ENCODE measurements at places on chromosomes 2 and 18. TPM values are rescaled to one million over a fixed set of nuclear protein-coding genes. Genes with fewer than 3 reads are reported as not detected.

- no peak for DNase-seq
Measured at GRCh38 chr2:209614690-209615369, 156.8 kb upstream of the UNC80 start.

DNA sequence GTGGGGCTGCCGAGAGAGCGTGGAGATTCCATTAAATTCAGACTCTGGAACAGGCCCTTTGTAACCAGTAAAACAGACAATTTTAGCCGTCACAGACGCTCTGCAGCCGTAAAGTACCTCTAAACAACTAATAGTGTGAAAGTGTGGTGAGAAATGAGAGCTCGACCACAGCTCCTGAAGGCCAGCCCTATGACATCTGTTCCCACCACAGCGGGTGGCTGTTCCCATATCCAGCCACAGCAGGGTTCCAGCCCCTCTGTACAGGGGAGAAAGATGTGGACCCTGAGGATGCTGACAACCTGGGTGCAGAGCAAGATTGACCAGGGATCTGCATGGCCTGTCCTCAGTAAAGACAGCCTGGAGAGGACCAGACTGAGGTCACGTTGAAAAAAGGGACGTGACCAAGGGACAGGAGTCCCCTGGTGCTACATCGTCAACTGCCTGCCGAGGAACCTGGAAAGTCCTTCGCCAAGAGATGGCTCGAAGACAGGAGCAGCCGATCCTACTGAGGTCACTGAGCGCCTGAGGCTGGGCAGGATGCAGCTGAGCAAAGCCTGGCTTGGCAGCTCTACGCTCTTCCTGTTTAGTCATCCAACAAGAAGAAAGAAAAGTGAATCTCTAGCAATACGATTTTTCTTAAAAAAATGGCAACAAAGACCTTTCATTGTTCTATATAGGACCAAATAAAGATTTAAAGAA, 831.7 kb downstream of the RNF144A start:
- DNase-seq, result no peak

- DNase-seq, result no peak
Measured at GRCh38 chr2:45004562-45005191, 4.6 kb downstream of the SIX2 start.

DNA sequence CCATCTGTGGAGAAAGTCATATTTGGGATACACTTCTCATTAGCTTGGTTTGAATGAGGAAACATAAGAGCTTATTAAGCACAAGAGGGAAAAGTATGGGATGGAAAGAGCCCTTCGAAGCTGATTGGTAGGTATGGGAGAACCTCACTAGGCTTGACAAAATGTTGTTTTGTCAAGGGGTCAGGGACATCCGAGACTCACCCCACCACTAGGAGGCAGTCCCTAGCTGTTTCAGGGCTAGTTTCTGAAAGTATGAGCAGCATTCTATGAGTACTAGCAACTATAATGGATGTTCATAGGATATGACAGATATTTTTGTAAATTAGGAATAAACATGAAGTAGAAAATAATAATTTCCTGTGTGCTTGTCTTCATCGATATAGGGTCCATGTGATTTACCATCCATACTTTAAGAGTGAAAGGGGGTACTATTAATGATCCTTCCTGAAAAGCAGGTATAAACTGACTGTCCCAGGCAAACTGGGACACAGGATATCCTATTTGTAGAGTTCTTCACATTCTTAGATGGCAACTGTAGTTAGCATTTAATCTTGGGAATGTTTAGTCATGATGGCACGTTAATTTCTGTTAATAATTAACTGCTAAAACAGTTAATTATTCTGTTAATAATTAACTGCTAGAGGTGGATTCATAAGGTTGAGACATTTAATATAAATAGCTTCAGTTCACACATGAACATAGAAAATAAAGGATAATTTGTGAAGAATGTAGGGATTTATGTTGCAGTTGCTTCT, 28.4 kb downstream of the OTX1 start:
- no peak for DNase-seq

DNA sequence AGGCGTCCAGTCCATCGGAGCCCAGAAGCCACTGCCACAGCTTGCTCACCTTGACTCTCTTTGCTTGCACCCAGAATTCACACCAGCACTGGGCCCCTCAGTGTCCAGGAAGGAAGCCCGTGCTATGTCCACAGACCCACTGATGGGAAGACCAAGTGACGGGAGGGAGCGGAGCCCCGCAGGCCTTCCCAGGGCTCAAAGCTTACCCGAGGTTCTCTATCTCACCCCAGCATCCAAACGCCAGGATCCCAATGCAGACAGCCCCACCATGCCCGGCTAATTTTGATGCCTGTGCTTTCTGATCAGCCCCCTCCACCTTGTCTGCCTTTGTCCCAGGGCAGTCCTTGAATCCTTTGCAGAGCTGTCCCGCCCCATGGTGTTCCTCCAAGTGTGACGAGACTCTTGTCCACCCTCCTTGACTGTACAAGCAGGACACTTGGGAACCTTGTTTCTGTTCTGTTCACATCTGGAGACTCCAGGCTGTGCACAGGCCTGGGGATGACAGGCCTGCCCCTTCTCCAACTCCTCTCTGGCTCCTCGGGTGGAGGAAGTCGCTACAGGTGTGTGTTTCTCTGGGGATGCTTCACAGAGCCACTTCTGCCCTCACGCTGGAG, 12.0 kb downstream of the NPPC start:
- DNase-seq, result no peak

DNA sequence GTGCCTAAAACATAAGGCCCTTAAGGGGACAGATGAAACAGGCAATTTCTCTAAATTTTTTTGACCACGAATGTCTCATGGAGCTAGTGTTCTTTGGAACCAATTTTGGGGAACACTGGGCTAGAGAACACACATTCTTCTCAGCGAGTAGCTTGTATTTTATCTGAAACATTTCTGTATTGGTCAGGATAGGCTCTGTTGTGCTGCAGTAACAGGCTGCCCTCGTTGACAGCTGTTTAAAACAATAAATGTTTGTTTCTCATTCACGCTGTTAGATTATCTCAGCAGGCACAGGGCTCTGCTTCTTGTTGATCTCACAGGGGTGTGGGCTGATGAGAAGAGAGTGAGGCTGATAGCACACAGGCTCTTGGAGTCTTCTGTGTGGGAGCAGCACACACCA, 105.3 kb downstream of the SH3RF3 start:
- no peak for DNase-seq

- no peak for DNase-seq
Measured at GRCh38 chr2:206824087-206824618, 58.7 kb downstream of the FASTKD2 start.

- DNase-seq, result no peak
Measured at GRCh38 chr2:4931721-4932365, 760.3 kb upstream of the SOX11 start.

DNA sequence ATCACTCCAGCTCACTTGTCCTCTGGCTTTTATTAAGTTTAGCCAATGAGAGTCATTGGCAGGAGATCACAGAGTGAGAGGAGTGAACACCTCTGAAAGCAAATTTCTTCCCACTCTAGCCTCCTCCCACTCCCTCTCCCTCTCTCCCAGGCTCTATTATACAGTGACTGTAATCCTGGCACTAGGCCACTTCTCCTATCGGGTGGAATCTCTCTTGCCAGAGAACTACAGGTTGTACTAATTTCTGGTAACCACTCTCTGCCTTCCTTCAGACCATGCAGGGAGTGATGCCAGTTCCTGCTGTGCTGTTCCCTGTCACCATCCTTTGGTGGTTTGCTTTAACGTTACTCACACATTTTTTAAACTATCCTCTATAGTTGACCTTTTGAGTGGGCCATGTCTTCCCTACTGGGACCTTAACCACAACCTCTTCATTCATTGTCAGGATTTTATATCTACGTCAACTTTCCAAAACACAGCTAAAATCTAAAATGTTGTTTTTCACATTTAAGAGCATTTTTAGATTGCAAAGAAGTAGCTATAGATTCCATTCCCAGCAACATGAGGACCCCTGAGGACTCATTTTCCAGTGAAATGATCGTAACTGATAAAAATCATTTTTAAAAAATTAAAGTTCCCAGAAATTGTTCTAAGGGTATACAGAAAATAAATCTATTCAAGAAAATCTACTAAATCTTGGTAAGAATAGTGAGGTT, 217.1 kb downstream of the MREG start:
- no peak for DNase-seq

- DNase-seq, result no peak
Measured at GRCh38 chr2:173520918-173521317, 166.2 kb downstream of the CDCA7 start.

DNA sequence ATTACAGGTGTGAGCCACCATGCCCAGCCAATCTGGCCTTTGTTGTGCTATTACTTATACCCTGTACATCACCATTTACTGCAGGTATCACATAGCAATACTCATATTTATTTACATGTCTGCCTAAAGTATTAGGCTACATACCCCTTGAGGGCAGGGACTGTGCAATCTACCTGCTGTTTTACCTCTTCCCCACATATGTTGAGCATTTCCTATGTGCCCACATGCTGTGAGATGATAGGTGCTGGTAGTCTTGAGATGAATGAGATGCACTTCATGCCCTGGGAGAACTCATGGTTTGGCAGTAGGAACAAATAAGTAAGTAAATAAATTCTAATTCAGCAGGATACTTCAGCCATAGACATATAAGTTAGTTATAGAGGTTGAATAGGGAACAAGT, 59.2 kb downstream of the TTC39C start:
- no peak for DNase-seq

DNA sequence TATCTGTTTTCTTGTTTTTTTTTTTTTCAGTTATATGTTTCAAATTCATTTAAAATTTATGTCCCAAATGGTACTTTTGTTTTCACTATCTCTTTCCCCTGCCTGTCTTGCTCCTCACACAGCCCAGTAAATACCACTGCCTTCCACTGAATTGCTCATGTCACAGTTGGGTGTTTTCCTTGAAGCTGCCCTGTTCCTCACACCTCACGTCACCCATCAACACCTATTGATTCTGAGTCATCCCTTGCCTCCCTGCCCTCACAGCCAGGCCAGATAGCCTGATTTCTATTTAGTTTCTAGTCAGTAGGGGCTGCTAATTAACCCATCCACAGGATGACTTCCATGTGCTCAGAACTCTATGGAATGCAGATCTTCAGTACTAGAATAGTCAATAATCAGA, 25.3 kb downstream of the FSHR start:
- DNase-seq, result no peak

GRCh38 chr2:137829251-137829650, 135.0 kb upstream of the HNMT start:
- DNase-seq, result no peak

DNA sequence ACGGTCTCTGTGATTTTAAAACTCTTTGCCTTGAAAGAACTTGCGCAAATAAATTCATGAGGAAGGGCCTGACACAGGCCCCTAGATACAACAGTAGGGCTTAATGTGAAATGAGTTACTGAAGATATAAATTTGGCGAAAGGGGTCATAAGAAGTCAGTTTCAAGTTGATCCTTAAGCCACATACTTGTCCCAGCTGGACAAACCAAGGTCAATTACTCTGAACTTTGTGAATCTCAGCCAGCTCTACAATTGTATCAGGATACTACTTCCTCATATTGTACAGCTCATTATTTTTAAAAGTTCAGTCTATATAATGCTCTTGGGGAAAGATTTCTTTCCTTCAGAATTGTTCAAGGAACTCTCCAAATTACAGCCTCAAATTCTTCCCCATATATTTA, 432.8 kb downstream of the METTL4 start:
- no peak for DNase-seq

GRCh38 chr2:101779656-101780055, 82.1 kb downstream of the MAP4K4 start:
- DNase-seq, result no peak

DNA sequence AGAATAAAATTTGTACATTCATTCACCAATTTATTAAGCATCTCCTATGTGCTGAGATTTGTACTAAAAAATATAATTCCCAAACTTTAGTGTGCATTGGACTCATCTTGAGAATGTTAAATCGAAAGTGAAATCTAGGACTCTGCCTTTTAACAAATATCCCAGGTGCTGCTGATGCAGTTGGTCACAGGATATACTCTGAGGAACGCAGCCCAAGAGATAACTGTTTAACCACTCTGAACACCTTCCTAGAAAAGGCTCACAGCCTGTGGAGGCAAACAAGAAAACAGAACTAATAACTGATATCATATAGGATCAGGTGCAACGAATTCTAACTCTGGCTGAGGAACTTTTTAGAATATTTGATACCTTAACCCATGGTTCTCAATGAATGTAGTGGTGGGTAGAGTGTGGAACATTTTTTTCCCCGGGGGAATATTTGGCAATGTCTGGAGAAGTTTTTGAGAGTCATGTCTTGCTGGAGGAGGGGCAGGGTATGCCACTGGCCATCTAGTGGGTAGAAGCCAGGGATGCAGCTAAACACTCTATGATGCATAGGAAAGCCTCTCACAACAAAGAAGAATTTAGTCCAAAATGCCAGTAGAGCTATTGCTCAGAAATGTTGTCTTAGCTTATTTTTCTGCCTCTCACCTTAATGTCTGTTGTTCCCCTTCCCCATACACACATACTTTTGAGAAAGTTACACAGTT, 96.5 kb downstream of the EHBP1 start:
- no peak for DNase-seq

- DNase-seq, result no peak
Measured at GRCh38 chr18:79816981-79817606, 19.4 kb downstream of the KCNG2 start.

DNA sequence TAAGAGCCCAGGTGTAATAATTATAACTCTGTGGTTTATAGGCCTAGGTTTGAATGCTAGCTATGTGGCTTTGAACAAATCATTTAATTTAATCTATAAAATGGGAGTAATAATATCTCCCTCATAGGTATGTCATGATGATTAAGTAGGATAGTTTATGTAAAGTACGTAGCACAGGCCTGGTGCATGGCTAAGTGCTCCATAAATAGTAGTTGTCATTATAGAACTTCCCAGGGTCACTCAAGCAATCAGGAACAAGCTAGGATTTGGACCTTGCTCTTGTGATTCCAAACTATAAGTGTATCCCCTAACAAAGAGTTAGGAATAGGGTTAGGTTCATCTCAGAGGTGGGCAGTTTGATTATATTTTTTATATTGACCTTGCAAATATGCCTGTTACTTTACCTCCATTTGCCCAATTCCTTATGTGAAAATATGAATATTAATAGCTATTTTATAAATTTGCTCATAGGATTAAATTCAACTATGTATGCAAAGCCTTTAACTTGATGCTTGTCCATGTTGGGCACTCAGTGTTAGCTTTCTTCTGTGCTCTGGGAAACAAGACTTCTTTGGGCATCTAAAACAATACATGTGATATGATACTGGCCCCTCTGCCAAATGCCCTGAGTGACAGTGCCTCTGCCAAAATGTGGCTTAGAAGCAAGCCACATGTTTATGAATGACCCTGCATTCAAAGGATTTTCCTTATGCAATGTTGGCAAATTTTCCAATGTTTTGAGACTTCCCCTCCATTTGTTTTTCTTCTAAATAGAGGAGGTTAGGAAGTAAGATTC, 353.6 kb downstream of the KIAA1328 start:
- DNase-seq, result no peak

GRCh38 chr2:36553683-36554082, 44.3 kb downstream of the FEZ2 start:
- DNase-seq, result no peak

KCNS3 gene
- polyA plus RNA-seq, result not detected

INHA gene
- polyA plus RNA-seq, result not detected

HMSD gene
- polyA plus RNA-seq, result not detected

PROM2 gene
- polyA plus RNA-seq, result not detected

SNTG2 gene
- polyA plus RNA-seq, result not detected

INO80B gene
- 11.6 TPM for polyA plus RNA-seq

TRABD2A gene
- polyA plus RNA-seq, result 119 TPM

CDK5R2 gene
- polyA plus RNA-seq, result not detected

NDUFV2 gene
- 190 TPM for polyA plus RNA-seq

SLC11A1 gene
- 0.49 TPM for polyA plus RNA-seq

KCNG3 gene
- polyA plus RNA-seq, result 0.08 TPM

All from naive thymus-derived CD4-positive, alpha-beta T cell (primary cell).